ENCODE measurements at places on chromosomes 3 and 15. TPM values are rescaled to one million over a fixed set of nuclear protein-coding genes. Genes with fewer than 3 reads are reported as not detected.

ZNF80 gene
- not detected for total RNA-seq

B3GALNT1 gene
- total RNA-seq, result 6.2 TPM

COL8A1 gene
- total RNA-seq, result 0.94 TPM

FSD2 gene
- total RNA-seq, result not detected

B3GNT5 gene
- 3.3 TPM for total RNA-seq

ABHD10 gene
- 40.4 TPM for total RNA-seq

EBLN2 gene
- total RNA-seq, result 1.7 TPM

FAM81A gene
- total RNA-seq, result 0.96 TPM

CHRNA3 gene
- 0.81 TPM for total RNA-seq

TBC1D21 gene
- total RNA-seq, result not detected

SSR3 gene
- total RNA-seq, result 128 TPM

ATP1B3 gene
- total RNA-seq, result 65.2 TPM

NCBP2 gene
- total RNA-seq, result 77.8 TPM

ALDH1A3 gene
- 34.5 TPM for total RNA-seq

GJD2 gene
- total RNA-seq, result not detected

RASGRP1 gene
- 1.5 TPM for total RNA-seq

SCN11A gene
- total RNA-seq, result 0.16 TPM

All from adrenal gland (tissue), 19 donors.